T-helper 1 cell (primary cell): ENCODE measurements at places on chromosomes 6 and 20.

- no peak for DNase-seq
Measured at GRCh38 chr20:61166324-61166723, 85.7 kb upstream of the CDH4 start.

GRCh38 chr20:19802492-19803158 is 44.6 kb downstream of the RIN2 start:
- DNase-seq: no peak

- DNase-seq: no peak
Measured at GRCh38 chr6:111970426-111970825, 83.5 kb upstream of the CCN6 start.

DNA sequence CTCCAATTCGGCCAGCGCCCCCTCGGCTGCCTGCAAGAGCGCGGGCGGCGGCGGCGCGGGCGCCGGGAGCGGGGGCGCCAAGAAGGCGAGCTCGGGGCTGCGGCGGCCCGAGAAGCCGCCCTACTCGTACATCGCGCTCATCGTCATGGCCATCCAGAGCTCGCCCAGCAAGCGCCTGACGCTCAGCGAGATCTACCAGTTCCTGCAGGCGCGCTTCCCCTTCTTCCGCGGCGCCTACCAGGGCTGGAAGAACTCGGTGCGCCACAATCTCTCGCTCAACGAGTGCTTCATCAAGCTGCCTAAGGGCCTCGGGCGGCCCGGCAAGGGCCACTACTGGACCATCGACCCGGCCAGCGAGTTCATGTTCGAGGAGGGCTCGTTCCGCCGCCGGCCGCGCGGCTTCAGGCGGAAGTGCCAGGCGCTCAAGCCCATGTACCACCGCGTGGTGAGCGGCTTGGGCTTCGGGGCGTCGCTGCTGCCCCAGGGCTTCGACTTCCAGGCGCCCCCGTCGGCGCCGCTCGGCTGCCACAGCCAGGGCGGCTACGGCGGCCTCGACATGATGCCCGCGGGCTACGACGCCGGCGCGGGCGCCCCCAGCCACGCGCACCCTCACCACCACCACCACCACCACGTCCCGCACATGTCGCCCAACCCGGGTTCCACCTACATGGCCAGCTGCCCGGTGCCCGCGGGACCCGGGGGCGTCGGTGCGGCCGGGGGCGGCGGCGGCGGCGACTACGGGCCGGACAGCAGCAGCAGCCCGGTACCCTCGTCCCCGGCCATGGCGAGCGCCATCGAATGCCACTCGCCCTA is 963 bp downstream of the FOXF2 start:
- DNase-seq: no peak

- DNase-seq: no peak
Measured at GRCh38 chr6:135581211-135581610, 83.7 kb upstream of the AHI1 start.
